ENCODE measurements at places on chromosomes 1 and 21.

GRCh38 chr1:20242890-20243479 is 47.7 kb upstream of the VWA5B1 start:
- DNase-seq, result no peak

GRCh38 chr1:172154551-172154950 is 265.9 kb upstream of the C1orf105 start:
- DNase-seq, result no peak

DNA sequence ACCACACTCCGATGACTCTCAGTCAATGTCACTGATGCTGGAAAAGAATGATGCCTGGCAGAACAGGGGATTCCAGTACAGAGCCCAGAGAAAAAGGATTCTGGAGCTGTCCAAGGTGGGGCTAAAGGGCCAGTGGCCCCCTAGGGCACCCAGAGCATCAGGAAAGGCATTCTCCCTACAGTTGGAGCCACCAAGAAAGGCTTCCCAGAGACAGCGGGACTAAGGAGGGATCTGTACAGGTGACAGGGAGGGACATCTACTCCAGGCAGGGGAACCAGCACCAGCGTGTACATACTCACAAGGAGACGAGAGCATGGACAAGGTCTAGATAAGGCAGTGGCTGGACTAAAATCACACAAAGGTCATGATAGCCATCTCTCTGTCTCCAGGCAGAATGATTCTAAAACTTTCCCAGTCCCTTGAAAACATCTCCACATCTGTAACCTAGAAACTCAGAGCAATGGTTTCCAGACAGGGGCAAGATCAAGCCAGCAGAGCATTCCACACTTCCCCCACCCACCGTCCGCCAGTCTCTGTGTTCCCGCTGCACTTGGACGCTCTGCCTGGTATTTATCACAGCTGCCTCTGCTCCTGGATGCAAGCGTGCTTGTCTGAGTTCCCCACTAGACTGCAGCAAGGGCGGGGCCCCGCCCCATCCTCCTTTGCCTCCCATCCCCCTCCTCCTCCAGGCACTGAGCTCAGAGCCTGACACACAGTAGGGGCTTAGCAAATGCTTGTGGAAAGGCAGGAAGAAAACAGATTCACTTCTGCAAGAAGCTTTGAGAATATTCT is 111.6 kb upstream of the ZC3H12A start:
- no peak for DNase-seq

- DNase-seq, result no peak
Measured at GRCh38 chr1:32032275-32032615, 18.6 kb downstream of the KHDRBS1 start.

- DNase-seq, result no peak
Measured at GRCh38 chr1:21149855-21150432, 26.8 kb downstream of the EIF4G3 start.

DNA sequence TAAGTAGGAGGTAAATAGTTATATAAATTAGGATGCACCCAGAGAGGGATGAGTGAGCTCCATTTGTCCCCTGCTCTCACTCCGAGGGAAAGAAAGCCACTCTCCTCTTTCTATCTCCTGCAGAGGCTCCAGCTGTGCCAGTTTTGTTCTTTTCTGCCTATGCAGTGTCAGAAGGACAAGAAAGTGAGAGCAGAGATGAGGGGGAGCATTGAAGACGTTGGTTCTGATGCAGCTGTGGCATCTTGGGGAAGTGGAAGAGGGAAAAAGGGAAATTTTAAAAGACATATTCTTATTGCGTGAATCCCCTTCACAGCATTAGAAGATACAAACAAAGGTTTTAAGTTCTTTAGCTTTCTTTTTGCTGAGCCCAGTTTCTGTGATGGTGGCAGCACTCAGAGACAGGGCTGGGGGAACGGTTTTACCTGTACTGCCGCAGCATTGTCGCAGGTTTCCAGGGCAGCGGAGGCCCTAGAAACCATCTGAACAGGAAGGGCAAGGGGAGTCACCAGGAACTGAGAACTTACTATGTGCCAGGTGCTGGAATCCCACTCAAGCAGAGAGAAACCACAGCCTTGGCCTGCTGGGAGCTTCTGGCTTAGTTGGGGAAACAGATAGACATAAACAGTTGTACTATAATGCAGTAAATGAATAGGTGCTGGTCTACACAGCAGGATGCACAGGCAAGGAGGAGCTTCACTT is 44.9 kb upstream of the USP24 start:
- DNase-seq, result no peak

GRCh38 chr1:203089001-203089650 is 3.3 kb upstream of the MYOG start:
- DNase-seq, result no peak

GRCh38 chr1:33147997-33148314 is 33.9 kb downstream of the TRIM62 start:
- DNase-seq, result no peak

GRCh38 chr1:179058487-179059483 is 23.1 kb upstream of the TOR3A start:
- DNase-seq, result no peak

GRCh38 chr1:198893763-198894444 is 255.1 kb downstream of the PTPRC start:
- DNase-seq, result no peak

GRCh38 chr1:156129687-156130577 is 15.4 kb downstream of the LMNA start:
- peak; percentile 91 for DNase-seq

- no peak for DNase-seq
Measured at GRCh38 chr1:8663915-8664329, 153.5 kb downstream of the RERE start.

DNA sequence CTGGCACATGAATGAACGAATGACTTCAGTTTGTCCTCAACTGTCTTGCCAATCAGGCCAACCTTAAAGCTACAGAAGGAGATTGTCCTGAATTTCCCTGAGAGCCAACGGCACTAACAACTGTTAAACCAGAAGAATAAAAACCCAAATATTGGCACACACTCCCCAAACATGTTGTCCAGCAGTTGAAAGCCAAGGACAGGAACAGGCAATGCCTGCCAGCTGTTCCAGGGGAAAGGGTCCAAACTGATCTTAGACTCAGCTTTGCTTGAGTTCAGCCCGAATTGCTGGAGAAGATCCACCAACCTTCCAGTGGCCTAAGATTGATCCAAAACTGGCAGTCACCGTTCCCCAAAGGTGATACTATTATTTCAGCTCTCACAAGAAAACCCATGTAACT is 22.4 kb upstream of the AHCTF1 start:
- DNase-seq, result no peak

GRCh38 chr1:182739545-182739944 is 50.0 kb upstream of the NPL start:
- no peak for DNase-seq

DNA sequence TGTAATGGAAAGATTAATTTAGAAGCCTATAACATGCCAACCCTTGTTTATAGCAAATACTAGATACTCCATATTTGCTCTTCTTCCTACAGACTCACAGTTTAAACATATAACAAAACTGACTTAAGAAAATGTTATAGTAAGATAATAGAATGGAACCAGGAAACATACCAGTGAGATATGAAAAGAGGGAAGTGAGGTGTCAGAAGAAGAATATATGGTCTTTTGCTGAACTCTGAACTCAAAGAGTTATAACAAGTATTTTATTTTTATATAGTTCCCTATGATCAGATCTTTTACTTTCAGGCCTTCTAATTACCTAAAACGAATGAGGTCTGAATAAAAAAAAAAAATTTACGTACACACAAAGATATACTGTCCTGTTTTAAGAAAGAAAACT is 20.9 kb downstream of the TMED5 start:
- DNase-seq, result no peak

GRCh38 chr1:107443027-107443426 is 302.2 kb downstream of the NTNG1 start:
- no peak for DNase-seq

GRCh38 chr21:33063375-33063883 is 6.5 kb upstream of the OLIG1 start:
- no peak for DNase-seq

DNA sequence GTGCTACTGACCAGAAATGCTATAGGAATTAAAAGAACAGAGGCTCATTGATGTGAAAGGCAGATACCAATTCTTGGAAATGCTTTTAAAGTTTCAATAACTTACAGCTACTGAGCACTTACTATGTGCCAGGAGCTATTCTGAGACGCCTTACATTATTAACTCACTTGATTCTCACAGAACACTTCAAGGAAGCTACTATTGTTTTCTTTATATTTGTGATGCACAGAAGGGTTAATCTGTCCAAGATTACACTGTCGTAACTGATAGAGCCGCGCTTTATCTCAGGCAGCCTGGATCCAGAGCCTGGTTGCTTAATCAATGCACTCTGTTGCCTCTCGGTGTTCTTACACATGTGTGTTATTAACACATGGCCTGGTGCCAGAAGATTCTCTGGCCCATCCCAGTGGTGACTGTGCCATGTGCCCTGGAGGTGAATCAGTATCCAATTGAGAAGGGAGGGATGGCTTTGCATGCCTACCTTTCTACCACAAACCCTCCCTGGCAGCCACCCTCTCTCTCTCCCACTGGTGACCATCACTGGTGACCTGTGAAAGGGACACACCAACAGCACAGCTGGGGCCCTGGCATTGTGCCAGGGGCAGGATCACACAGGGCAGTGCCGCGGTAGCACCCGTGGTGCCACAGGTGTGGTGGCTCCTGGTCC is 8.8 kb downstream of the FMO1 start:
- DNase-seq, result no peak

GRCh38 chr1:63983391-63984256 is 209.8 kb downstream of the ROR1 start:
- no peak for DNase-seq

- DNase-seq, result no peak
Measured at GRCh38 chr1:226602186-226603021, 53.8 kb downstream of the STUM start.

GRCh38 chr1:54710434-54710833 is 5.2 kb upstream of the TTC4 start:
- DNase-seq, result no peak

- no peak for DNase-seq
Measured at GRCh38 chr1:81125672-81126071, 675.1 kb upstream of the ADGRL2 start.

GRCh38 chr1:172425339-172425738 is 4.9 kb downstream of the C1orf105 start:
- DNase-seq, result no peak

DNA sequence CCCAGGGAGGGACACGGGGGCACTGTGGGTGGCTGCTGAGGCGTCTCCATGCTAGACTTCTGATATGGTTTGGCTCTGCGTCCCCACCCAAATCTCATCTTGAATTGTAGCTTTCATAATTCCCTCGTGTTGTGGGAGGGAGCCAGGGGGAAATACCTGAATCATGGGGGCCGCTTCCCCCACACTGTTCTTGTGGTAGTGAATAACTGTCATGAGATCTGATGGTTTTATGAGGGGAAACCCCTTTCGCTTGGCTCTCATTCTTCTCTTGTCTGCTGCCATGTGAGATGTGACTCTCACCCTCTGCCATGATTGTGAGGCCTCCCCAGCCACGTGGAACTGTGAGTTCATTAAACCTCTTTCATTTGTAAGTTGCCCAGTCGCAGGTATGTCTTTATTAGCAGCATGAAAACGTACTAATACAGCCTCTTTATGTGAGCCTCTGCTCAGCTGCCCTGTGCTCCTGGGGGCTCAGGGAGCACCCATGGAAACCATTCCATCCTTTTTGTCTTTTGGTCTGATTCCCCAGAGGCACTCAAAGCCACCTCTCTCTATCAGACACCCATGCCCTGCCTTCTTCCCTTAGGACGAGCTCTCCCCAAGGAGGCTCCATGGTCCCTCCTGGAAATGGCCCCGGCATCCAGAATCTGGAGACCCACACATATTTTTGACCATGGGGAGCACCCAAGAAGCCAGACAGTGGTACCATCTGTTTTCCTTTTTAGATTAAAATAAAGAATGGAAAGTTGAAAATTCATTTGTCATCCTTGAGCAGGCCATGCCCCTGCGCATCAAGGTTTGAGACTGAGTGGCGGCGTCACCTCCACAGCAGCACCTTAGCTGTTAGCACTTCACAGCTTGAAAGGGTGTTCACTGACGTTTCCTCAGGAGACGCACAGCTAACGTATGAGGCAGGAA is 65.9 kb upstream of the FAM20B start:
- DNase-seq, result peak; percentile 26
